ENCODE measurements at places on chromosomes 5 and 9. TPM values are rescaled to one million over a fixed set of nuclear protein-coding genes. Genes with fewer than 3 reads are reported as not detected.

DNA sequence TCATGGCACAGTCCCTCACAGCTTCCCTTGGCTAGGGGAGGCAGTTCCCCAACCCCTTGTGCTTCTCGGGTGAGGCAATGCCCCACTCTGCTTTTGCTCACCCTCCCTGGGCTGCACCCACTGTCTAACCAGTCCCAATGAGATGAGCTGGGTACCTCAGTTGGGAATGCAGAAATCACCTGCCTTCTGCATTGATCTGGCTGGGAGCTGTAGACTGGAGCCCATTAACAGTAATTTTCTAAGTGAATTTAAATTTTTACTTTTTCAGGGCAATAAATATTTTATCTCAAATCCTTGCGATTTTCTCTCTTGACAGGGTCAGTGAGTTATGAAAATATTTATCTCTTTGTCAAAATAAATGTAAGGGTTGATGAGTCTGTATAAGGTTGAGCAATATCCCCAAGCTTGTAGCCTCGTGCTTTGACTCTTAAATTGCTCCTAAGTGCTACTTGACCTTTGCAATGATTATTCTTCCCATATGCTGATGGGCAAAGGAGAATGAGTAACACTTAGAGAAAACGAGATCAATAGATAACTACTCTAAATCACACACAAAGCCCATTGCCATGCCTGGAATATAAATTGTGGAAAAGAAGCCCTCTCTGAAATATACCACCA lies 82.1 kb upstream of the MOCS2 start:
- no peak for DNase-seq

Gene PCDHGA5
- polyA plus RNA-seq: 3.7 TPM

DNA sequence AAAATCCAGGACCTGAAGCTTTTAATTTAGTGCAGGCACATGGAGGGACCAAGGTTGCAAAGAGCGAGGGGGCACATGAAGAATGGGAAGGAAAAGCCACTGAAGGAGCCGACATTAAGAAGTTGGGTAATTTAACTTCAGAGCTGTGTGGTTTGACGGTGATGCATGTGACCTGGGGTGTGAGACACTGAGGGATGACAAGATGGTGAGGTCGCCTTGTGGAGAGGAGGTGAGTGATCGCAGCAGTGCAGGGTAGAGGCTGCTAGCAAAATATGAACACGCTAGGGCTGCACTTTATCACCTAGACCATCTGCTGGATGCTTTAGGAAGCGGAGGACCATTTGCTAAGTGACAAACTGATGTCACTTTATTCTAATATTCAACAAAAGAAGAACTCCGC lies 339.0 kb upstream of the KIF2A start:
- no peak for DNase-seq

DNA sequence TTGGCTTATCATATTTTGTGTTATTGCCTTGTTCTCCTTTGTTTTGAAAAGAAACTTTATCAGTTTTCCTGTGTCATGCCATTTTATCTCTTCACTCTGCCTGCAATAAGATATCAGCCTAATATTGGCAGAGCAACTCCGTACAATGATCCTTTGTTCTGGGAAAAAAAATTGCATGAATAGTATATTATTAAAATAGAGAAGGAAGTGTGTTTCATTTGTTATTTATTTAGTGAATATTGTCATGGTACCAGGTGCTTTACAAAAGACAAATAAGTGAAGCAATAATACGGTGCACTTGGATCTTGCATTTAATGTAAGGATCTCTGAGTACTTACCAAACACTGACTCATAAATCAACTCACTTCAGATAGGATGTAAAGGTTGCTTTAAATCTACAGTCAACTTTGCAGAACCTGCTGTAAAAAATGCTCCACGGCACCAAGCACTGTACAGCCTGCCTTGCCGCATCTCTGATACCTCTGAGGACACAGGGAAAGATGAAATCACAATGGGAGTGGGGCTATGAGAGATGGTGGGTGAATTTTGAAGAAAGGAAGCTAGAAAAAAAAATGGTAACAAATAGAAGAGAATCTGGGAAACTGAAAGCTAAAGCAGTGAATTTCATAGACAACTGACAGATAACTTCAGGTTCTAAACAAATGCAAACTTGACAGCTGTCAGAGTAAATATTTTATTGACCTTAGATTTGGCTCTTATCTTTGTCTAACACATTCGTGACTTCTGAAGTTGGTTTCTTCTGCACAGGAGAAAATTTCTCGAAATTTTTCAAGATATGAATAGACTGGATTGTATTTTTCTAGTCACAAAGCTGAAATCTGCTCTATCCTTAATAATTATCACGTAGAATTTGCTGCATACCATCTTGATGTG lies 232.1 kb downstream of the ENC1 start:
- no peak for DNase-seq

- no peak for DNase-seq
These were observed 4.1 kb upstream of the NDFIP1 start for GRCh38 chr5:142104491-142104890.

Gene CAVIN4
- polyA plus RNA-seq: 2.0 TPM

DNA sequence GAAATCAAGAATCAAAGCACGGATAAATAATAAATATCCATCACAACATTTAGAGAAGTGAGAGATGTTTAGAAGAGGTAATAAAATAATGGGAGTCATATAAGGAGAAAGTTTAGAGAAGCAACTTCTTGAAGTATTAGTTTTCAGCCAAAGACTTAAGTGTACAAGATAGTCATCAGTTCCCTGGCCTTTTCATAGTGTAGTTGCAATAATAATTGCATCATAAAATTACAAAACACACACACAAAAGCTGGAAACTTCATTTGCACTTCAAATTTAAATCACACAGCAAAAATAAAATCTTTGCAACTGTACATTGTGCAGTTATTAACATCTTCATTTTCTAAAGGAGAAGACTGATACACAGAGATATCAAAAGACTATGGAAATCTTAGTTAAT lies 319.1 kb upstream of the RGMB start:
- no peak for DNase-seq

- no peak for DNase-seq
These were observed at the start of gene PPP2R2B for GRCh38 chr5:146878476-146879172. Gene PPP2R2B (minus strand): TSS chr5:146878757.

Gene CTXN3
- not detected for polyA plus RNA-seq

DNA sequence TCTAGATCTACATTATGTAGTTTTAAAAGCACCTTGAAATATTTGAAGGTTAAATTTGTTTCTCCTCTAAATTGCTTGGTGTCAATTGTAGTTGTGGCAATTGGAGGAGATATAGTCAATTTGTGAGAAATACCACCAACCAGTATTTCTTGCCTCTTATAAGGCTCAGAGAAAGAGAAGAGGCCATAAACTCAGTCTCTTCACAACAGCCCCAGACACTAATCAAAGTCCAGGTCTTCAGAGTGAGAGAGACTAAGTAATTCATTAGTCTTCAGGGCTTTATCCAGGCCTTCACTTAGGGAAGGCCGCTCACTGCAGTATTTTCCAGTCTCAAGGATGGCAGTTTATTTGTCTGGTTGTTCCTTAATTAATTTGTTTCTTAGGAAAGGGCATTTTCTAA lies 168.0 kb upstream of the RGMB start:
- no peak for DNase-seq

DNA sequence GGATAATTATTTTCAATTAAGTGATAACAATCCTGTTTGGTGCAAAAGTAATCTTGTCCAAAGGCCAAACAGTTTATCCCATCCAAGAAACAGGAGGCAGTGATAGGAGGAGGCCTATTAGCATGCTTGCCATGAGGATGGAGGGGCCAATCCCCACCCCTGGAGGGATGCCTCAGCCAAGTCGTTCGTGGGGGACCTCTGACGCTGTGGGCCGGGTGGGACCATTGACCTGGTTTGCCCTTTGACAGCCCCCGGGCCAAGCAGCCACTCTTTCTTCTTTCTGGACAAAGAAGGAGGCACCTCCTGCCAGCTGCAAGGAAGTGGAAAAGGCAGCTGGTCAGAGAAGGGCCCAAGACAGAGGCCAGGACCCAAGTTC lies 39.5 kb upstream of the GRHPR start:
- DNase-seq: no peak

DNA sequence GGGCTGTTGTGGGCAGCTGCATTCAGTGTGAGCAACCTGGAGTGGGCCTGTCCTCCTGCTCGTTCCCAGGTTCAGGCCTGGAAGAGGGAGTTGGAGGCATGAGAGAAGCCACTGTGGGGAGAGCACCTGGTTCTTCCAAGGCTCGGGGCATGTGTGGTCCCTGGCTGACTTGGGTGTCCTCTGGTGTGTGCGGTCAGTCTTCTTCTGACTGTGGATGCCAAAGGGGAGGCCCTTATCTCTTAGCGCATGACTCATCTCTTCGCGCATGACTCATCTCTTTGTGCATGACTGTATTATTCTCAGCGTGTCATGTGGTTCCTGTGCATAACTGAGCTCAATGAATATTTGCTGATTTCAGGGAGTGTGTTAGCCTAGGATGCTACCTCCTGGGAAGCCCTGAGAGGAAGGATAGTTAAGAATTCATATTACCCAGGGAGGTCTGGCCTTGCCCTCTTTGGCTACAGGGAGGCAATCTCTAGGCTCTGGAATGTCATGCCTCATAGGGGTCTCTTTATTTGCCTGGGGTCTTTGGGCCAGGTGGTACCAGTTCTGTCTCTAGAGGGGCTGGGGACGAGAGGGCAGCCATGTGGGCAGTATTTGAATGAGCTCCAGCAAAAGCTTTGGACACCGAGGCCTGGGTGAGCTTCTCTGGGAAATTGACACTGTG lies 188.7 kb downstream of the HSPA4 start:
- DNase-seq: no peak

Gene ORM2
- 1.0 TPM for polyA plus RNA-seq

Gene FBXL7
- 35.4 TPM for polyA plus RNA-seq

- DNase-seq: no peak
These were observed 10.4 kb downstream of the TEX48 start for GRCh38 chr9:114671605-114672004.

Gene IARS1
- 85.6 TPM for polyA plus RNA-seq

DNA sequence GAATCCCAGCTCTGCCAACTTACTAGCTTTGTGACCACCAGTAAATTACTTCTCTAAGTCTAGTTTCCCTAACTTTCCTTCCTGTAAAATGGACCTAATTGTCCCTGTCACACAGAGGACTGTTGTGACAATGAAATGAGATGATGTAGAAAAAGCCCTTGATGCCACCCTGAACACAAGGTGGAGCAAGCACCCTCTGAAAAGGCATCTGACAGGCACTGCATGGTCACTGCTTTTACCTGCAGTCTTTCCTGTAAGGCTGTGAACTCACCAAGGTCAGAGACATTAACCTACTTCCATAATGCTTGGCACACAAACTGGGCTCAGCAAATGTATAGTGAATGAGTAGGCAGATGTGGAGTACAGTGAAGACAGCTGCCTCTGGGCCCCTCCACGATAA lies 6.1 kb downstream of the SLC31A2 start:
- no peak for DNase-seq

Gene DOCK2
- polyA plus RNA-seq: 5.4 TPM

- no peak for DNase-seq
These were observed 14.7 kb upstream of the MED27 start for GRCh38 chr9:132094314-132094791.

- no peak for DNase-seq
These were observed 6.9 kb upstream of the ABCA1 start for GRCh38 chr9:104934691-104935500.

GRCh38 chr5:88956416-88956815 lies 73.4 kb upstream of the MEF2C start:
- DNase-seq: no peak

DNA sequence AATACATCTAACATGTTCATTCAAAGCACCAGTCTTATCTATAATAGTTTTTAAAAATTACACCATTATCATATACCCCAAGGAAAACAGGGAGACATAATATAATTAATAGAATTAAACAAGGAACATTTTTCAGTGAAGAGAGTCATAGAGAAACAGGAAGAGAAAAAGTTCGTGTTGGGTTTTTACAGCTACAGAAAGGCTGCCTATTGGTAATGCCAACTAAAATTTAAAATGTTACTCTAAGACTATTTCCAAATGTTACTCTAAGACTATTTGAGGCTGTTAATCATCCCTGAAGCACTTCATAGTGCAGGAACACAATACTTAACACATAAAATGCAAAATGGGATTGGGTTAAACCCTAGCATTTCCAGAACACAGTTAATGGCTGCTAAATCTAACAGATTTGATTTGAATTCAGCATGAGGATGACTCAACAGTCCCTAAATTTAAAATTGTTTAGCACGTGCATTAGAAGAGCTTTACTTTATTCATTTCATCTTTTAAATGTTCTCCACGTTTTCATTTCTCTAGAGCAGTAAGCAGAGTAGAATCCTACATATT lies 54.5 kb downstream of the OXCT1 start:
- DNase-seq: no peak

Gene PAEP
- not detected for polyA plus RNA-seq

Gene SLC46A2
- 0.33 TPM for polyA plus RNA-seq

Gene IL9
- not detected for polyA plus RNA-seq
